ENCODE measurements at places on chromosomes 1 and 21.

DNA sequence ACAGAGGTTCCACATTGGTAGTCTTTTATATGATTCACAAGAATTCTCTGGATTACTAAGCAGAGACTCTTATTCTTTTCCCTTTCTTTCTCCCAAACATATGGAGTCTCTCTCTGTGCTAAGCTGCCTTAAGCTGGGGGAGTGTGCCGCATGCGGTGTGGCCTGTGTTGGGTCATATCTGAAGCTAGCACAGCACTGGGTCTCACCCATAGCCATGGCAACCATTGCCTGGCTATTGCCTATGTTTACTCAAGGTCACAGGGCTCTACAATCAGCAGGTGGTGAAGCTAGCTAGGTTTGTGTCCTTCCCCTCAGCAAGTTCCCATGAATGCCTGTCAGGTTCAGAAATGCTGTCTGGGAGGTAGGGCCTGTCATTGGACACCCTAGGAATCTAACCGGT, 73.6 kb upstream of the ZRANB2 start:
- DNase-seq = no peak

DNA sequence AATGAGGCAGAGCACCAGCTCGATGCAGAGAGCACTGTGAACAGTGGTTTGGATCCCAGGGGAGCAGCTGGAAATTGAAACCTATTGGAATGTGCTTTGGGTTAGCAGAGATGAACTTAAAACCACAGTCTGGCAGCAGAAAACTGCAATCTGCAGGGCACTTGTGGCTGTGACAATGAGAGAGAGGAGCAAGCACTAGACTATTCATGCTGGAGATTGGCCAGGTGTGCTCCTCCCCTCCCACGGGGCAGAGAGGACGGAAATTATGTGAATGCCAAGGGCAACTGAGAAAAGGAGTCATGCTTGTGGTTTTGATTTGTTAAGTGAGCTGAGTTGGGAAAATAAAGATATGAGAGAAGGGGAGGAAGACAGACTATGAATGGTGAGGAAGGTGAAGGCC, 38.1 kb downstream of the HSD3B2 start:
- DNase-seq = no peak

- DNase-seq = no peak
Observed at GRCh38 chr1:101366513-101367215, 129.8 kb downstream of the S1PR1 start.

GRCh38 chr1:93338387-93339146, 7.1 kb upstream of the DR1 start:
- no peak for DNase-seq

- no peak for DNase-seq
Observed at GRCh38 chr1:71522721-71523120, 441.9 kb upstream of the ZRANB2 start.

DNA sequence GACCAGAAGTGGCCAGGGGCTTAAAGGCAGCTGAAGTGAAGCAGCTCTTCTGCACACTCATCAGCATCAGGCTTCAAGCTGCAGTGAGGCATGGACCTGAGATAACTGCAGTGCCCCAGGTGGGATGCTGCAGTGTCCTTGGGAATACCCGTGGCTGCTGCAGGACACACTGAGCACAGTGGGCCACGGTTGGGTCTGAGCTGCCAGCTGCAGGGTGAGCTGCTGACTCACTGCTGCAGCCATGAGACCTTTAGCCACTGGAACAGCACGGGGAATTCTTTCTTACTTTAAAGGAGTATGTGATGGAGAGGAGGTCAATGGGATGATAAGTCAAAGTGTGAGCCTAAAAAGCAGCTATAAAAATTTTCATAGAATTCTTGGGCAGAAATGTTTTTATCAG, 102.1 kb downstream of the XCL2 start:
- DNase-seq = no peak

DNA sequence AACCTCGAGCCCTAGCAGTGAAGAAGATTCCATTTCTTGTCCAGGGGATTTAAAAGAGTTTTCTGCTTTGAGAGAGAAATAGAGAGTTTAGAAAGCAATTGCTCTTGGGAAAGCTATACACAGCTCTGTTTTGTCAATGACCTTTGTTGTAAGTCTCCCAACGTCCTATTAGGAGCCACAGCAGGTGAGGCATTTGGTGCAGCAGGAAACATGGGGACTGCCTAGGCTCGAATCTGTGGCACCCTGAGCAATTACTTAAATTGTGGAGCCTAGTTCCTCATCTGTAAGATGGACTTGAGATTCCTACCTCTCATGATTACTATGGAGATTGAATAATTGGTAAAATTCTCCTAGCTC, 8.2 kb downstream of the DCLRE1B start:
- DNase-seq = no peak

GRCh38 chr1:67559222-67559700, 125.7 kb upstream of the GADD45A start:
- DNase-seq = no peak

GRCh38 chr1:62593825-62594394, 3.4 kb upstream of the ANGPTL3 start:
- DNase-seq = no peak

All from NCI-H1105 (cell line).